DMS79 treated with DMSO at 0.1 percent for 48 hours (cell line): ENCODE measurements at places on chromosomes 7 and 10.
A peak's percentile ranks its signal among the peaks of the same experiment; 100 is the strongest.

GRCh38 chr10:114646426-114646825 lies 11.6 kb downstream of the ABLIM1 start:
- DNase-seq, result no peak

- DNase-seq, result no peak
These were observed 21.5 kb downstream of the ADAMTS14 start for GRCh38 chr10:70693619-70694335.

- DNase-seq, result no peak
These were observed 14.9 kb downstream of the TMEM273 start for GRCh38 chr10:49173201-49173772.

DNA sequence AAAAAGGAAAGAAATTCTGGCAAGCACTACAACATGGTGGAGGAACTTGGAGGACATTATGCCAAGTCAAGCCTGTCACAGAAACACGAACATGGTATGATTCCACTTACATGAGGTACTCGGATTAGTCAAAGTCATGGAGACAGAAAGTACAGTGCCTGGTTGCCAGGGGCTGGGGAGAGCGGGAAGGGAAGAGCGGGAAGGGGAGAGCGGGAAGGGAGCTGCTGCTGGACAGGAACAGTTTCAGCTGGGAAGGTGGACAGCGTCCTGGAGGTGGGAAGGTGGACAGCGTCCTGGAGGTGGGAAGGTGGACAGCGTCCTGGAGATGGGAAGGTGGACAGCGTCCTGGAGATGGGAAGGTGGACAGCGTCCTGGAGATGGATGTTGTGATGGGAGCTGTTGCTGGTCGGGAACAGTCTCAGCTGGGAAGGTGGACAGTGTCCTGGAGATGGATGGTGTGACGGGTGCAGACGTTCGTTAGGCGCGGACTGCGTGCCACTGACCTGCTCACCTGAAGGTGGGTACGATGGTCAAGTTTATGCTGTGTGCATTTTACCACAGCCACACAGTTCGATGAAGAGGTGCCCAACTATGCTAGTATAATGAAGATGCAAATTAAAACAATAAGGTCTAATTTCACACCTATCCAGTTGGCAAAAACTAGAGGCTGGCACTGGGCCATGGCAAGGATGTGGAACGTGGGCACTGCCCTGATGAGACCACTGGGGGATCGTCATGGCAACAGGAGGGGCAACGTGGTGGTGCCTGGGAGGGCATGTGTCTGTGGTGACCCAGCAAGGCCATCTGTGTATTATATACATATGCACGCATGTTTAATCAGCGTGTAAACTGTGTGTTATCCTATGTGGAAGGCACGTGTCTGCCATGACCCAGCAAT lies 103.8 kb downstream of the NKX6-2 start:
- DNase-seq, result no peak

DNA sequence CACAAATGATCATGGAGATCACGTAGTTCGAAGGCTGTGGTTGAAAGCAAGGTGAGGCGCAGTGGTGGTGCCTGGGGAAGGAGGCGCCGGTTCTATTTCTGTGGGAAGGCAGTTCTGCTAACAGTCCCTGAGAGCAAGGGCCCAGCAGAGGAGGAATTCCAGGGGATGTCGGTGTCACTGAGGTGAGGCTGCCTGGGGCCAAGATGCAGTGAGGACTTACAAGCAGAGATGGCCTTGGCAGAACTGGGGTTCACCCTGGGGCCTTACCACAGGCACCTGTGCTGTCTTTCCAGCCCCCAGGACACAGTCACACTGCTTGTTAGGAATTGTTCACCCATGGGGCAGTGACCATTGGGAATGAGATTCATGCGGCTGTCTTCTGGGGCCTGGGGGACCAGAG lies 26.7 kb downstream of the GBX1 start:
- DNase-seq, result no peak

GRCh38 chr10:132532179-132532578 lies 5.4 kb upstream of the INPP5A start:
- no peak for DNase-seq

GRCh38 chr7:39582536-39582935 lies 16.3 kb downstream of the YAE1 start:
- no peak for DNase-seq

DNA sequence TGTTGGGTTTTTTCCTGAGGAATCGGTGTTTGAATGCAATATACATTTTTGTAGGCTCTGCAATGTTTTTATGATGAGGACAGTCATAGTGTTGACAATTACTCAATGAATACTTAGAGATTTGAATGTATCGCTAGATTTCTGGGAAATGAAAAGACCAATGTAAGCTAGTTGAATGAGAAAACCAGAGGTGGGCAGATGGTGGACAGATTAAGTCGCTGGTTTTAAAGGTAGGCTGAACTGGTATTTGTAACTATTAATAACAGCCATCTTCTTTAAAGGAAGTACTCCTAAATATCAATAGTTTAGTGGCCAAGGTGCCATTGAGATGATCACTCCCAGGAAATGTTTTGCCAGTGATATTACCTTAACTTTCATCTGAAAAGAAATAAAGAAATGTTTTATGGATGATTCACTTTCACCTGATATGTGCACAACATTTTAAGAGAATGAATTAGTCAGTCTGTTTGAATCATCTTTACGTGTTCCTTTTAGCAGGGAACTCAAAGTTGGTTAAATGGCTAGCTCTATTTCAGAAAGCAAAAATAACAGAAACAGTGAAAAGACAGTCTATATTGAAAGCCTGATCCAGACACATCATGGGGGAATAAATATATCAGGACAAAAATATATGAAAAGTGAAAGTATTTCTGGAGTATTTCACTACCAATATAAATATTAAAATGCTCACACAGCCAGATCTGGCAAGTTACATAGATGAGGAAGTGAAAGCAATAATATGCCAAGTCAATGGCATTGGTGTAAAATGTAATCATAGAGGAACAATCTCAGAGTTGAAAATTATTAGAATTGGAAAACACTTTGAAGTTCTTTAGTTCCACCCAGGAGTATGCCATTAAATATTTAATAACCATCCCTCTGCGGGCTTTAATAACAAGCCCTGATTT lies 20.7 kb downstream of the MET start:
- no peak for DNase-seq

GRCh38 chr10:96830511-96831199 lies 1.4 kb upstream of the LCOR start:
- DNase-seq, result no peak

GRCh38 chr7:128879939-128880746 lies 17.5 kb downstream of the ATP6V1F start:
- peak; percentile 59 for DNase-seq

DNA sequence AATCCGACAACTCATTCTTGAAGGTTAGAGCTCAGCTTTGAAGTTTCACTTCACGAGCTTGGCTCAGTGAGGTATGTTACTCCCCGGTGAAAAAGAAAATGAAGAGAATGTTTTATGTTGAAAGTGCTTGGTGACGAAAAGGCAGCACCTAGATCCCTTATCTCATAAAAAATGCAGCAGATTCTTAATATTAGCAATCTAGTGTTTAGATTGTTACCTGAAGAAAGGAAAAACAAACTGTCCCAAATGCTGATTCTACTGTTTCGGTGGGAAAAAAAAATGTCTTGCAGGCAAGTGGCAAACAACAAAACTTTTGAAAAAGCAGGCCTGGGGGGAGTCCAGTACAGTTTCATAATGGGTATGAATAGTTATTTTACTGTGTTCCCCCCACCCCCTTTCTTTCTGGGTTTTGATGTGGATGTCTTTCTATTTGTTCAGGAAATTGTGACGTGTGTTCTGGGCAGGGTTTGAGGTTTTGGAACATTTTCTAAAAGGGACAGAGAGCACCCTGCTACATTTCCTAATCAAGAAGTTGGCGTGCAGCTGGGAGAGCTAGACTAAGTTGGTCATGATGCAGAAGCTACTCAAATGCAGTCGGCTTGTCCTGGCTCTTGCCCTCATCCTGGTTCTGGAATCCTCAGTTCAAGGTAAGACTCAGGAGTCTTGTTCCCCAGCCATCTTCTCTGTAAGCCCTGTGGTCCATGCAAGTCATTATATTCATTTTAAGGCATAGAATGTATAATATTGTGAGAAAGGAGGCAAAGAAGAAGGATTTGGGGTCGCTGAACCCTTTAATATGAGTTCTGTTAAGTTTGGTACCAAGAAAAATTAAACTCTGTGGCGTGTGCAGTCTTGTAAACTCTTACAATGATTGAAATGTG lies at the start of gene SRGN:
TSS of gene SRGN (plus strand) at position 514 of the 881 bp plus-strand sequence. CDS start at position 569, 55 bp downstream.
- DNase-seq, result no peak

DNA sequence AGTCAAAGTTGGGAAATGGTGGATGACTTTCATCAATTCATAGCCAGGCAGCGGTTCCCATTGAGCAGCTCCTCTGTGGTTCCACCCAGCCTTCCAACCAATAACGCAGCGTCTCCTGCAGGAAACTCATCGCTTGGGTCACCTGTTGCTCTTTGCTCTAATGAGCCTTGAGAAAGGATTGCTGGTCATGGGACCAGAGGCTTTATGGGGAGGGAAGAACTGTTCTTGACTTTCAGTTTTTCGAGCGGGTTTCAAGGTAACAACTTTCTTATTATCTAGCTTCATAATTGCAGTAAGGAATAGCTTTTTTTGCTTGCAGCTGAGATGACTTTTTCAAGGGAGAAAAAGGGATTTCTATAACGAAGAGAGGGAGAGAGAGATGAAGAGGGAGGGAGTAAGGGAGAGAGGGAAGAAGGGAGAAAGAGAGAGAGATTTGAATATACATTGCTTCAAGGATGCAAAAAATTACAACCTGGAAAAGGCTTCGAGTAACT lies 405 bp upstream of the ENTPD1 start:
- no peak for DNase-seq
